ENCODE measurements at places on chromosomes 16 and 17. TPM values are rescaled to one million over a fixed set of nuclear protein-coding genes. Genes with fewer than 3 reads are reported as not detected.
A peak's percentile ranks its signal among the peaks of the same experiment; 100 is the strongest.

ZNF597 gene
- 1.6 TPM for total RNA-seq

AOC3 gene
- 3.3 TPM for total RNA-seq

KRTAP4-11 gene
- total RNA-seq = not detected

SEPTIN12 gene
- total RNA-seq = not detected

SENP3 gene
- total RNA-seq = 41.8 TPM

DNA sequence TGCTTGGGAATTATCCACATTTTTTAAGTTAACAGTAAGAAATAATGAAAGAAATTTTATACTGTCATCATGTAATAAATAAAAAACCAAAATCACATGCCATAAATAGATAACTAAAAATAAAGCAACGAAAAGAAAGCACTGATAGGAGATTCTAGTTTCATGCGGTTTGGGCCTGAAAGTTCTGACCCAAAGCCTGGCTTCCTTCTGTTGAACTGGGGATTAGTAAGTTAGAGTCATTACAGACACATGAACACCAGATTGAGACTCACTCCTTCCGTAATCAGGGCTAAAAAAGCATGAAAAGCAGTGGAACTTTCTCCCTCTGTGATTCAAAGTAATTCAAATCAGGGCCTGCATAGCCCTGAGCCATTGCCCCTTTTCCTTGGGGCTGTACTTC, 13.2 kb upstream of the SLC6A2 start:
- no peak for DNase-seq

DNA sequence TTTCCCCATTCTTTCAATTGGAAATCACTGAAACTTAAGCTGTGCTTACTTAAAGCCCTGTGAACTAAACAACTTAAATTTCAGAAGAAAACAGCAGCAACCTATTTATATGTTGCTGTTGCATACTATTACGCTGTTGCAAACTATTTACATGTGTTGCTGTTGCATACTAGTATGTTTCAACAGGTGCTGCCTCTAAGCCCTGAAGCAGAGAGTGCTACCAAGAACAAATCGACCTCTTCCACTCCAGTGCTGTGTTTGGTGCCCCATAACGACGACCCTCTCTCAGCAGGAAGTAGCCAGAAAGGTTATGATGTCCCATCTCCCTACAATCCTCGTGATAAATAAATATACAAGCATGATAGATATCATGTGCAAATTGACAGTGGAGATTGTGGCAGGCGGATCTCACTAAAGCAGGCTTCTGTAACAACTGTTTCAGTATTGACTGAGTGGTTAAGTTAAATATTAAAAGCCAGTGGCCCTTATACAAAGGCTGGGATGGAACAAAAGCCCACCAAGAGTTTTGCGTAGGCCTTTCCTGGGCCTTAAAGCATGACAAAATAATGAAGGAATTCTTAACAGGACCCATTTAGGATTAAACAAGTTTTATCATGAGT, 5.7 kb upstream of the SCPEP1 start:
- no peak for DNase-seq

DNA sequence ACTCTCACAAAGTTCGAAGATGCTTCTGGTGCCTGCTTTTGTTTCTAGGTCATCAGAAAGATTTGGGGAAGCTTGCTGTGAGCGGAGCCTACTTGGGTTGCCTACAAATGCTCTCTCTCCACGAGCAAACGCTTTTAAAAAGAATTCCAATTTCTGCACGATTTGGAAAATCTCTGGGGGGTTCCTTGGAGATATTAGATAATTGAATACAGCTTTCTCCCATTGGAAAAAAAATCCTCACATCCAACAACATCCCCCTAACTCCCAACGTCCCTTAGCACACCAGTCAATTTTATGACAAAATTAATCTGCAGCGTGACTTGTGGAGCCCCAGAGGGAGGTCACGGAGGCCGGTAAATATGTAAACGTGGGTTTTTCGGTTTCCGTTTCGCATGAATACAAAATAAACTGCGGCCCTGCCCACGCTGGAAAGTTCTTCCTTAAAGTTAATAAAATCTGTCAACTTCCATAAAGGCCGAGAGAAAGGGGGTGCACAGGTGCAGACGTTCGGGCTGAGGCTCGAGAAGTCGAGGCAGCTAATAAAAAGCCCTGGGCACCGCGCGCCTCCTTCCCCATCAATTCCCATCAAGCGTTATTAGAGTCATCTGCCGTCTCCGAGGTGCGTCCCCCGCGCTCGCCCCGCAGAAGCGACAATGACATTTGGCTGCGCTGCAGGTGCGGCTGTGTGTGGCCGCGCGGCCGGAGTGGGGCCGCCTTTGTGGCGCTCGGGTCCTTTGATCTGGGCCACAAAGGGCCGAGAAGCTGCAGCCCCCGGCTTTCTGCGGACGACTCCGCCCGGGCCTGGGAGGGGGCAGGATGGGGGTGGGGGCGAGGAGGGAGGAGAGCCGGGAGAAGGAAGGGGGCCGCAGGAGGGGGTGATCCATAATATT, 37.6 kb downstream of the SALL1 start:
- DNase-seq = no peak

DNA sequence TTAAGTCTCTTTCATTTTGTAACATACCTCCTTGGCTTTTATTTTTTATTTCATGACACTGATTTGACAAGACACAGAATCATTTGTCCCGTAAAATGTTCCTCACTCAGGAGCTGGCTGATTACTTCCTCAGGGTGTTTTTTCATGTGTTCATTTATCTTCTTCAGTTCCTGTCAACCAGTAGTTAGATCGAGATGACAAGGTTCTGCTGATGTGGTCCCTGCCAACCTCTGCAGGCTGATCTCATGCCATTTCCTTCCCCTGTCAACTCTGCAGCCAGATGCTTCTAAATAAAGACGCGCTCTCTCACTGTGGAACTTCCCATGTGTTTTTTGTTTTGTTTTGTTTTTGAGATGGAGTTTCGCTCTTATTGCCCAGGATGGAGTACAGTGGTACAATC, 8.1 kb upstream of the CXCL16 start:
- DNase-seq = no peak

GRCh38 chr17:6755281-6755680, 565 bp upstream of the XAF1 start:
- DNase-seq = no peak

GRCh38 chr17:17485420-17485819, 8.6 kb downstream of the MED9 start:
- no peak for DNase-seq

GRCh38 chr17:80817861-80818260, 173.8 kb upstream of the CHMP6 start:
- no peak for DNase-seq

- DNase-seq = peak; percentile 63
These were observed 219.2 kb downstream of the RBFOX3 start for GRCh38 chr17:79391376-79392233.

DNA sequence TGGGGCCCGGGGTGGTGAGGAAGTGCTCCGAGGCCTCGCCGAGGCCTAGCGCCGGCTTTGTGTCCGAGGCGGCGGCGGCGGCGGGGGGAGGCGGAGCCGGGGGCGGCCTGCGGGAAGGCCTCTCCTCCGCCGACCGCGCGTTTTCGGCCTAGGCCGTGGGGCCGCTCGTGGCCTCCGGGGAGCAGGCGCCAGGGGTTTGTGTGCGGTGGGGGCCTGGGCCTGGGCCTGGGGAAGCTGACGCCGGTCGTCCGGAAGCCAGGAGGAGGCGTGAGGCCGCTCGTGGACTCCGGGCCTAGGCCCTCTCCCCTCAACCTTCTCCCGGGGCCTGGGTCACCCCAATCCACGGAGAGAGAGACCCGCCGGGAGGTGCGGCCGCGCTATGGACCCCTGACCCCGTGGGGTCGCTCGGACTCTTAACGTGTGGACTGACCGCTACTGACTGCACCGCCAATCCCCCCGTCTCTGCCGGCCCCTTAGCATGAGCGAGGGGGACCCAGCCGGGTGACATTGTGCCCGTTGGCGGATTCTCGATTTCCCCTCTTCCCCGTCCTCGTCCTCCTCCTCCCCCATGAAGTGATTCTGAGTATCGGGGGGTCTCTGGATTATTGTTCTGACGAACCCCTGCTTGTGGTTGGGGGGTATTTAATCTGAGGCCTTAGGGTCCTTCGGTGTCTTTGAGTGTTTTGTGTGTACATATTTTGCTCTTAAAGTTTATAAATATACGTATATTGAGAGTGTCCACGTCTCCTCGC, 660 bp downstream of the RBBP6 start:
- peak; percentile 35 for DNase-seq

GRCh38 chr17:66673668-66674276, 161.1 kb upstream of the CACNG5 start:
- peak; percentile 63 for DNase-seq

GRCh38 chr16:90050969-90051368, 26.2 kb downstream of the PRDM7 start:
- no peak for DNase-seq

All from Peyer's patch (tissue), 4 donors.